ENCODE measurements at places on chromosomes 7 and 10.

DNA sequence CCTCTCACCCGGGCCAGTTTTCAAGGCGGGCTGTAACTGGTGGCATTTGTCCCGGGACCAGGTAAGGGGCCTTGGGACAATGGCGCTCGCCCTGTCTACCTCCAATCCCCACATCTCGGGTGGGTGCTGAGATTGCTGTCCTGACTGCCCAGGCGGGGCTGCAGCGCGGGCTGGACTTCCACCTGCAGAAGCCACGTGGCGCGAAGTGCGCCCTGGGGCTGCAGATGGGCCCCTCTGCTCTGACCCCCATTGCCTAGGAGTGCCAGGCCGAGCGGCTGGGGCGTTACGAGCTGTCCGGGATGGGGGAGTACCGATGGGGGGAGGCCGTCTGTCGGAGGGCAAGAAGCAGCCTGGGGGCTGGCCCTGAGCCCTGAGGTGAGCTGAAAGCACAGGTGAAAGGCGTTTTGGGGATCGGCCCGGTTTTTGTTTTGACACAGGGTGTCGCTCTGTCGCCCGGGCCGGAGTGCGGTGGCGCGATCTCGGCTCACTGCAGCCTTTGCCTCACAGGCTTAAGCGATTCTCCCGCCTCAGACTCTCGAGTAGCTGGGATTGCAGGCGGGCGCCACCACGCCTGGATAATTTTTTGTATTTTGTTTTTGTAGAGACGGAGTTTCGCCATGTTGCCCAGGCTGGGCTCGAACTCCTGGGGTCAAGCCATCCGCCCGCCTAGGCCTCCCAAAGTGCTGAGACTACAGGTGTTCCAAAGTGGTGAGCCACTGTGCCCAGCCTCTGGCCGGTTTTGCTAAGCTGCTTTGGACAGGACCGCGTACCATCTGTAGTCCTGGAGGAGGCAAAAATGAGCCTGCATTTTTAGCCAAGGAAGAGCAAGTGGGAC is at the start of gene SFXN2:
TSS of gene SFXN2 (plus strand) at position 16 of the 835 bp plus-strand sequence. CDS start 12,001 bp downstream, outside the sequence.
- no peak for DNase-seq

DNA sequence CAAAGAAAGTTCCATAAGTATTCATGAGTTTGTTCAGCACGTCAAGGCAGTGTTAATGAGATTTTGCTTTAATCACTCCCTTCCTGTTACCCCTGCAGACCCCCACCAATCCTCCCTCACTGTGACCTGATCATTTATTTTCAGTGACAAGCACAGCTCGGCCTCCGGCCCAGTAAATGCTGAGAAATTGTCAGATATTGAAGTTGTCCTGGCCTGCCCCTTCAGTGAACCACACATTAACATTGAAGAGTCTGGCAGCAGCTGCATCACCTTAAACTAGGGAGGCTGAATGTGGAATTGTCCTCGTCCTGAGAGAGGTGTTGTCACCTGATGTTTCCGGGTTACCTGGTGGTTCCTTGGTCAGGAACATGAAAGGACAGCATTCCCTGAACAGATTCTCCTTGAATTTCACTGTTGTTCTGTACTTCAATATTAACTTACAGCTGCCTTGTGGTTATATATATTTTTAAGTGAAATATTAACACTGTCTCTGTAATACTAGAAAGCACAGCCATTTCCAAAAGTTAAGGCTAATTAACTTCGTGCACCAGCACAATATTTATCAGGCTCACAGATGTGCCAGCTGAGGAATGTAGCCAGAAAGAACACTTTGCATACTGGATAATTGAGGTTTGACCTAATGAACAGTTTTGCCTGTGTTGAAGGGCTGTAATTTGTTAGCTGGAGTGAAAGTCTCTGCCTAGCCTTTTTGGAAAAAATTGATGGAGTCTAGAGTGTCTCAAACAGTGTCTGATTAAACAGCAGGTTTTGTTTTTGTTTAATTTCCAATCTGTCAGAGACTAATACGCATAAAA is 265.3 kb downstream of the HDAC9 start:
- no peak for DNase-seq

DNA sequence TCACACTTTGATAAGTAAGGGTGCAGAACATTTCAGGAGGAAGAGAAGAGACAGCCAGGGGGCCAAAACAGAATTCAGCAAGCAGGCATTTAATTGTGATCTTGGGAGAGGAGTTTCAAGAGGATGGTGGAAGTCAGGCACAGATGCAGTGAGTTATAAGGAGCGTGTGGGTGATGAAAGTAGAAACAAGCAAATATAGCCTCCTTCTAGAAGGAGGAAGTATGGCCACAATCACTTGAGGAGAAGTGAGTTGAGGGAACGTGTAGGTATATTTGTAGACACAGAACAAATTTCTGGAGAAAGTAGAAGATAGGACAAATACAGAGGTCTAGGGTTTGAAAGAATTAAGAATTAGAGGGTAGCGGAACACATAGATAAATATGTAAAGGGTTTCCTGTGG is 165.8 kb downstream of the CACNB2 start:
- DNase-seq = no peak

- no peak for DNase-seq
Measured at GRCh38 chr7:150370612-150371071, 2.0 kb downstream of the REPIN1 start.

DNA sequence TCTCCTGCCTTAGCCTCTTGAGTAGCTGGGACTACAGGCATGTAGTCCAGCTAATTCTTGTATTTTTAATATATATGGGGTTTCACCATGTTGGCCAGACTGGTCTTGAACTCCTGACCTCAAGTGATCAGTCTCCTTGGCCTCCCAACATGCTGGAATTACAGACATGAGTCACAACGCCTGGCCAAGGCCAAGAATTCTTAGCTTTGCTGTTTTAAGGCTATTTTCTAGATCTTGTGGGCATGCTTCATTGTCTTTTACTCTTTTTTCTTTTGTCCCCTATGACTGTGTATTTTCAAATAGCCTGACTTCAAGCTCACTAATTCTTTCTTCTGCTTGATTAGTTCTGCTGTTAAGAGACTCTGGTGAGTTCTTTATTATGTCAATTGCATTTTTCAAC is 56.4 kb upstream of the TAS2R16 start:
- DNase-seq = no peak

DNA sequence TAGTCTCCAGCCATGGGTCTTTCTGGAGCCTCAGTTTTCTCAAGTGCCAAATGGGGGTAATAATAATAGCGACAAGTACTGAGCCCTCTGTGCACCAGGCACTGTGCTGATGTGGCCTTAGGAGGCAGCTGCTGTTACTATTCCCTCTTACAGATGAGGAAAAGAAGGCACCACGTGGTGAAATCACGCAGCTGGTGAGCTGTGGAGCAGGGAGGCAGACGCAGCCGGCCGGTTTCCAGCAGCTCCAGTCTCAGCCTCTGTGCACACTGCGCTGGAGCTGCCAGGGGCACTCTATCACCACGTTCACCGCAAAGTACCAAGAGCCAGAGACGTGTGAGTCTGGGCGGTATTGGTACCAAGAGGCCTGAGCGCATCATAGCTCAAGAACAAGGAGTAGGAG is 9.6 kb downstream of the PYROXD2 start:
- no peak for DNase-seq

DNA sequence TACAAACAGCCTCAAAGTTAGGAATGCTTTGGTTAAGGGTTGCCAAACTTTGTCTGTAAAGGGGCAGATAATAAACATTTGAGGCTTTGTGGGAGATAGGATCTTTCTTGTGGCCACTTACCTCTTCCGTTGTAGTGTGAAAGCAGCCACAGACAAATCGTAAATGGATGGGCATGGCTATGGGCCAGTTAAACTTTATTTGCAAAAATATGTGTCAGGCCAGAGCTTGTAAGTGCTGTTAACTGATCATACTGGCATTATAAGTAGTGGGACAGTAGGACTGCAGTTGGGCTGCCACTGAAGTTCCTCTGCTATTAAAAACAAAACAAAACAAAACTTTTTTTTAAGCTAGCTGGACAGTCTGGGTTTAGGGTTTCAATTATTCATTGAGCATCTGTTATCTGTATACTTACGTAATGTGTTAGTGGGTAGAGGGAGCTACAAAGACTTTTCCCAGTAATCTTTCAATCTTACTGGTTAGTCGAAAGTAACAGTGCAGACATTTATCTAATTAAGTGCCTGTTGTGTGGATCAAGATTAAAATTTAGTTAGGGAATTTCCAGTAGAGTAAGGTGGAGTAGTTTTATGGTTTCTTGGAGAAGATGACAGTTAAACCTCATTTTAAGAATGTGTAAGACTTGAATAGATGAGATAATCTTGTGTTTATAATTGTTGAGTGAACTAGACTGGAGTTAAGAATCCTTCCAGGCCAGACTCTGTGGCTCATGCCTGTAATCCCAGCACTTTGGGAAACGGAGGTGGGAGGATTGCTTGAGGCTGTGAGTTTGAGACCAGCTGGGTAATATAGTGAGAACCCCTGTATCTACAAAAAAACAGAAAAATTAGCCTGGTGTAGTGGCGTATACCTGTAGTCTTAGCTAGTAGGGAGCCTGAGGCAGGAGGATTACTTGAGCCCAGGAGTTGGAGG is 100.1 kb downstream of the BTRC start:
- no peak for DNase-seq

GRCh38 chr10:47286591-47287315 is 13.2 kb upstream of the GDF10 start:
- DNase-seq = no peak

- DNase-seq = no peak
Measured at GRCh38 chr7:140639366-140640053, 1.1 kb downstream of the DENND2A start.

DNA sequence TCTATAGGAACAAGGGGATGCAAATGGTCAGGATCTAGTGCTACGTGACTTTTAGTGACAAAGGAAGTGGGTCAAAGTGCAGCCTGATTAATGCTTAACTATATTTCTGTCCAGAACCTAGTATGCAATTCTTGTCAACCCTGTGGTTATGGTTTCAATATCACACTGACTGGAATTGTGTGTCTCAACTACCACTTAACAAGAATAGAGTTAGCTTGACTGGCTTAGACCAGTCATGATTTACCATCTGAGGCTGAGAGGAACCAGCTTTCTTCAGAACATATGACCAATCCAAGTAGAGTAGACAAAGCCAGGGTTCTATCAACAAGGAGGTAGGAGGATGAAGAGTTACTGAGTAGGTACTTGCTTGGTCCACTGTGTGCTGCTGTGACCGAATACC is 54.4 kb downstream of the MYPN start:
- no peak for DNase-seq

DNA sequence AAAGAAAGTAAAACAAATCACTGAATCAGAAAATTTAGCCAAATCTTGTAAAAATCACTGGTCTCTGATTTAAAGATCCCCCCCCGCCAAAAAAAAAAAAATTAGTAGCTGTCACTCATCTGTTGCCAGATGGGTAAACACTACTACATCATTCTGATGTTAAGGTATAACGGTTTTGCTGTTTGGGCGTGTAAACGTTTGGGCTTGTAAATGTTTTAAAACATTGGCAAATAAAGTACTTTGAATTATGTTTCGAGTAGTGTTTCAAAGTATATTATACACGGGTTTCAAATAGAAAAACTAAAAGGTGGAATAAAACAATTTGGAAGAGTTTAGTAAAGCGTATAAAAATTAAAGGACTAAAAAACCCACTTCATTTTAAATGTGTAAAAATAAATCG is 1.5 kb downstream of the TMEM229A start:
- DNase-seq = no peak

GRCh38 chr7:8251195-8251594 is 10.8 kb downstream of the ICA1 start:
- DNase-seq = no peak

DNA sequence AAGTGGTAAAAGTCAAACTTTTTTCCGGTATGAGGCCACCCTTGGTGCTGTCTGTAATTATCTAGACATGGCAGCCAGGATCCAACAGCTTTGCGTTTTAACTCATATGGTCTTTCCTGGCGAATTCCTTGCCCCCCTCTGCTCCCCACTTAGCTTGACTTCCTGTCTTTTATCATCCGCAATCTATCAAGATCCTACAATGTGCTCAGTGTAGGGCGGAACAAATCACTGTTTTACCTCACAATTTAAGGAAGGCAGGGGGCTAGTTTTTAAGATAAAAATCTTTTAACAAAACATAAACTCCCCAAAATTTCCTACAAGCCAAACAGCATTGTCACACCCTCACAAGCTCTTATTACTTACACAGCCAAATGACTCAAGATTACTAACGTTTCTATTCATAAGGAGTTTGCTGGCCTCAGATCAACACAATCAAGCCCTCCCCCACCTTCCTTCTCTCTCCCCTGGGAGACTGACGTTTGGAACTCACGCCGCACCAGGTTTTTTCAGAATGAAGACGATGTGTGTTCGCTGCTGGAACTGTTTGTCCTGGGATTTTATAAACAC is 1.3 kb upstream of the CDK14 start:
- peak; percentile 100 for DNase-seq

- DNase-seq = no peak
Measured at GRCh38 chr10:34677591-34677990, 137.5 kb downstream of the PARD3 start.

- DNase-seq = no peak
Measured at GRCh38 chr7:106553446-106553836, 107.5 kb downstream of the CCDC71L start.

- DNase-seq = no peak
Measured at GRCh38 chr7:132771301-132771730, 195.0 kb upstream of the PLXNA4 start.

DNA sequence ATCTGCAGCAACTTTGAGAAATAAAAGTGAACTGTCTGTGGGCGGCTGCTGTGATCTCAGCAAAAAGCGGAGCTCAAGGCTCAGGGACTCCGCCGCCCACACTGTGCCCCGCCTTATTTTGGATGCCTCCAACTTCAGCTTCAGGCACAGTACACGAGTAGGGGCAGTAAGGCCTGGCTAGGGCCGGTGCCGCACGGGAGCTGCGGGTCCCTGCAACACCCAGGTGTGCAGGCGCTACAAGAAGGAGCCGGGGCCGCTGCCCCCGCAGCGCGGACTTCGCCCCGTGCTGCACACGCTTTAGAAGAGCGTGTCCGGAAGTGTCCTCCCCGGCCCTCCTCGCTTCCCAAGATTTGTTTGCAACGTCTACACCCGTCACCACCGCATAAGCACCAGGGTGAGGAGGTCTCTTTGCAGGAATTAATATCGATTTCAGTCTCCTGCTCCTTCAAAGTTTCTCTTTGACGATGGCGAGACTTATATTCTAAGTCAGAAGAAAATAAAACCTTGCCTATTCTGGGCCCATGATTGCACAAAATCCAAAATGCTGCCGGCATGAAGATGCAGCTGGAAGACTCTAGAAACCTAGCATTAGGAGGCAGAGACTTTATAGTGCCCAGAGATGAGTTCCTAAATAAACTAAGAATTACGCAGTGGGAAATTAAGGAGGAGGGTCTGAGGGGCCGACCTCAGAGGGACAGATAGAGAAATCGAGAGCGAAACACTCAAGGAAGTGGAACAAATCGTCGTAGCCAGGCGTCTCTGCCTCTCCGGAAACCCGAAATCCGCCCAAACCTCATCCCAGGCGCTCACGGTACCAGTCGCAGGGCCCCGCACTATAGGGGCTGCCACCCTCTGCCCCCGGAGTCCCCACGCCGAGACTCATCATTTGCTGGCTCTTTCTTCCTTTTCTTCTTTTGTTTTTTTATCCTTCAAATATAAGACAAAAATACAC is 6.4 kb downstream of the VAX1 start:
- no peak for DNase-seq

DNA sequence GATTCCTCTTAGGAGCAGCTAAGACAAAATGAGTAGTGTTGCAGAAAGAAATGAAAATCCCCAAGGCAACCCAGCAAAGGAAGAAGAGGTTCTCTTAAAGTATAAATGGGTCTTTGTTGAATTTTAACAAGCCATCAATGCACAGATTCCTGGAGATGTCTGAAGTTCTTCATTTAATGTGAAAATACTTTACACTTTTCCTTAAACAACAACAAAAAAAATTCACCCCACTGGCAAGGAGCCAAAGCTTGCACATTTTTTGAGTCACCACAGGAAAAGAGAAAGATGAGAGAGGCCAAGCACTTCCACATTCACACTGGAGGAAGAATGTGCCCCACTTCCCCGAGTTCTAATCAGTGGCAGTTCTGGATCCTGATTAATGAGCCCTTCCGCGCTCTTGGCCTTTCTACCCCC is 286.4 kb upstream of the MEOX2 start:
- no peak for DNase-seq
